ENCODE measurements at places on chromosomes 11 and 22.
A peak's percentile ranks its signal among the peaks of the same experiment; 100 is the strongest.

- DNase-seq, result no peak
These were observed 15.0 kb downstream of the RHOD start for GRCh38 chr11:67071420-67072284.

DNA sequence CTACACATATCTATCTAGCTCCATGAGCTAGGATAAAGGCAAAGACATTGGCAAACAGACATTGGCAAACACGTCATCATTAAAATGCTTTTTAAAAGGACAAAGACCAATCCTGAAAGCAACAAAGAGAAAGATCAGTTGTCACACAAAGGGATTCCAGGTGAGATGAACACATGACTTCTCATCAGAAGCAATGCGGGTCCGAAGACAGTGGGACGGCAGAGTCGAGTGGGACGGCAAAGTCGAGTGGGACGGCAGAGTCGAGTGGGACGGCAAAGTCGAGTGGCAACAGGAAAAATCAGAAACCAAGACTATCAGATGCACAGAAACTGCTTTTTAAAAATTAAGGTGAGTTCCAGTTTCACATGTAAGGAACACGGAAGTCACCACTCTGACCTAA, 609.5 kb downstream of the BRD1 start:
- no peak for DNase-seq

DNA sequence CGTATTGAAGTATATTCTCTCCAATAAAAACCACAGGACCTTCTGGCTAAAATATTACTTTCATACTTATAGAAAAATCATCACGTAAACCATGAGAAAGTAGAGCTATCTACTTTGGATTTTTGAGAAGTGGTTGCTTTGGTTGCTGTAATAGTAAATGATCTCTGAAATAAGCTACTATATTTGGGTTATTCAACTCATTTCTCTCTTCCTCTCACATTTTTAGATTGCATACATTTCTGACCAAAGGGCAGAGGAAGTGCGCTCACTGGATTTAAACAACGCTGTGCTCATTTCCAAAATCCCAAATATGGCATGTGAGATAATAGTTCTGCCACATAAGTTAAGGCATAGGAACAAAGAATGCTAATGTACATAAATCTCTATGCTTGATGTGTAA, 357.0 kb downstream of the LRRC4C start:
- no peak for DNase-seq

DNA sequence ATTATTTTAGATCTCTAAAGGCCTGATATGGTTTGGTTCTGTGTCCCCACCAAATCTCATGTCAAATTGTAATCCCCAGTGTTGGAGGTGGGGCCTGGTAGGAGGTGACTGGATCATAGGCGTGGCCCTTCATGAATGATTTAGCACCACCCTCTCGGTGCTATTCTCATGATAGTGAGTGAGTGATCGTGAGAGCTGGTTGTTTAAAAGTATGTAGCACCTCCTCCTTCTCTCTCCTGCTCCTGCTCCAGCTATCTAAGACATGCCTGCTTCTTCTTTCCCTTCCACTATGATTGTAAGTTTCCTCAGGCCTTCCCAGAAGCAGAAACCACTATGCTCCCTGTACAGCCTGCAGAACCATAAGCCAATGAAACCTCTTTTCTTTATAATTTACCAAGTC, 114.1 kb downstream of the SERGEF start:
- no peak for DNase-seq

- DNase-seq, result no peak
These were observed 31.6 kb downstream of the CPT1A start for GRCh38 chr11:68810164-68810563.

GRCh38 chr11:43376594-43376993, 17.9 kb downstream of the TTC17 start:
- DNase-seq, result no peak

DNA sequence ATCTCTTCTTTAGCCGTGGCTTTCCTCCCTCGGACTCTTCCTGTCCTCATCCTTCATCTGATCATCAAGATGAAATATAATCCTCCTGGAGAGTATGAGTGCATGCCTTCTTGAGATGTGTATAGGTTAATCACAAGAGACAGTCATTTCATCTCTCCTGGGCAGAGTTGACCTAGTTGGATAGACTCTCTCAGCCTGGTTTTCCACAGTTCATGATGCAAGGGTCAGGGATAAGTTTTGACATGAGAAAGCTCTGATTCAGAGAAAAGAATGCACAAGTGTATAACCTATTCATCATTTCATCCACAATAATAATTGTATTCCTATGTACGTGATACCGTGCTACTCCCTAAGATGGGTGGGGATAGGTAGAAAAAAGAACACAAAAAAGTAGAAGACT, 33.2 kb upstream of the CCDC90B start:
- DNase-seq, result no peak

DNA sequence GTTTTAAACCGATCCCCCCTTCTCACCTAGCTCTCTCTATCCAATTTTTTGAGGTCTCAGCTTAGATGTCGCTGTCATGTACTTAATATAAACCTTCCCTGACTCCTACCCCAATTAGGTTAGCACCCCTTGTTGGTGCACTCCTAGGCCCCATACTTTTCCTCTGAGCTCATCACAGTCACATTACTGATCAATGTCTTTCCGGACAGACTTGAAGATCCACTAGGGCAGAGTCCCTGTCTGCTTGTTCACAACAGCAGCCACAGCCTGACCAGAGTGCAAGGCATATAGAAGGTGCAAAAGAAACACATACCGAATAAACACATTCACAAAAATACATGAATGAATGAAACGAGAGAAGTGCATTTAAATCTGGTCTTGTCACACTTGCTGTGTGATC, 261.0 kb upstream of the NARS2 start:
- no peak for DNase-seq

GRCh38 chr11:63837027-63837688, 1.8 kb upstream of the MARK2 start:
- peak; percentile 33 for DNase-seq

DNA sequence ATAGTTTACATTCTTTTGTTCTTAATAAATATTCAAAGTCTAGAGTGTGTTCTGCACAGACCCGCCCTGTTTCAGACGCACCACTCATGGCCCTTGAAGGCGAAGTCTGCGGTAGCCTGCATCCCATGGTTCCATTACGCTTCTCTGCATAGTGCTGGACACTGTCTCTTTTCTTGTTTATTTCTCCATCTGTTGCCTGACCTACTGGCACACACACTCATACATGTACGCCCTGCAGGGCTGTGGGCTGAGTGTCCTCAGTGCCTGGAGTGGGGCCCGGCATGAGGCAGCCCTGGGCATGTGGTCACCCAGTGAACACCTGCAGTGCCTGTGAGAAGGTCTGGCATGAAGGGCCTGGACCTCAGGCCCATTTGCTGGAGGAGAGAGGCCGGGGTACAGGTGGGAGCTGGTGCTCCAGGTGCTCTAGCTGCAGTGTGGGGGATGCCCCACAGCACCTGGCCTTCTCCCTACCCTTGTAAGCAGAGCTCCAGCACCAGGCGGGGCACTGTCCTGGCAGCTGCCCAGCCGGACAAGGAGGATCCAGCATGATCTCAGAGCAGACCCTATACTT, 404.1 kb downstream of the TBC1D22A start:
- no peak for DNase-seq

DNA sequence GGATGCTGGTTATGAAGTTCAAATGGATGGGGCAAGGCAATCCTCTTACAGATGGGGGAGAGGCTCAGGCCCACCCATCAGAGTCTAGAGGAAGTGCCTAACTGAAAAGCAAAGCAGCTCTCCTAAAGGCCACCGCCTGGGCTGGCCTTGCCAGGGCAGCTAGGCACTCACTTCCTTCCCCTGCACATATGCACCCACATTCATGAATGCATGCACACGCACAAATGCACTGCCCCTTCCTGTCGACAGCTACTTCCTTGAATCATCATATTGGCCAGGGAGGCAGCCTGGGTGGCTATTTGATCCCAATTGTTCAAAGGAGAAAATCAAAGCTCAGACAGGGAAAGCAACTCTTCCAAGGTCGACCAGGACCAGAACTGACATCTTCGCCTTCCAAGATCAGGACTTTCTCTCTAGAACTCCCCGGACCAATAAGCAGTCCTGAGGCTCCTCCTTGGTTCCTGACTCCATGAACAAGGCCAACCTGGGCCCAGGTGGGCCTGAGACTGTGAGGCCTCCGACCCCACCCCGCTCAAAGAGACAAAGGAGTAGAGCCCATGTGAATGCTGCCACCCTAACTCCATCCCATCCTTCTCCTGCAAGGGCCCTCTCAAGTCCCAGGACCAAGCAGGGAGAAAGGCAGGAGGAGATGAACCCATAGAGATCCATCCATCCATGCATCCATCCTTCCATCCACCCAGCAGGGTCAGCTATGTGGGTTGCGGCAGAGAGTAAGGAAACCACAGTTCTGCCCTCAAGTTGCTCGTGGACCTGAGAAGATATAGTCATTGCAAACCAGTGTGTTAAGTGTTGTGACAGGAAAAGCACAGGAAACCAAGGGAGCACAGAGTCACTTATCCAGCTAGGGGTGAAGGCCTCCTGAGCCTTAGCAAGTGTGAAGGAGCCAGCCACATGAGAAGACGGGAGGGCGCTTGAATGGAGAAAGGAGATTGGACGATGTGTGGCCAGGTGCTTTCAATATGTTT, 35.4 kb upstream of the LMO1 start:
- DNase-seq, result no peak

DNA sequence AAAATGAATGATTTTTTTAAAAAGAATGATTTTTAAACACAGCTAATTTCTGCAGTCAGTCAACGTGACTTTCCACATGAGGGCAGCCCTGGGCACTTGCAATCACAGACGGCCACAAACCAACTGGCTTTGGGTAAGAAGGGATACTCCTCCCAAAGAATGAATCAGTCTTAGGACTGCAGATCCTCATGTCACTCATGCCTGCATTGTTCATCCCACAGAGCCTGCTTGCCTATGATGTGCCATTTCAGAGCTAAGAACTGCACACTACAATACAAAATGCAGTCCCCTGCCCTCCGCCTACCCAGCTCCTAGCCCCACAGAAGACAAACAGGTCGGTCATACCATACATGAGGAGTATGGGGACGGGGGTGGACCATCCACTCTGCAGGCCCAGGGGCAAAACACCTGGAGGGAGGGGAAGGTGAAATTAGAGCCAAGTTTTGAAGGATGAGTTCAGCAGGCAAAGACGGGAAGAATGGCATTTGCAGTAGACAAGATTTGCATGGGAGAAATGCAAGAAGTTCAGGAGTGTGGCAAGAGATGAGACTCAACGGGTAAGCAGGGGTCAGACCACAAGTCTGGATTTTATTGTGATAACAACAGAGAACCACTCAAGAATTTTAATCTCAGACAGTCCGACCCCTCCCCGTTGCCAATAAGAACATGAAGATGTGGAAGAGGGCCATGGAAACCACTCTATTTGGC, 24.7 kb downstream of the PACSIN2 start:
- no peak for DNase-seq

GRCh38 chr11:12963792-12964536, 45.2 kb upstream of the RASSF10 start:
- no peak for DNase-seq

- no peak for DNase-seq
These were observed 80.9 kb downstream of the TRIM29 start for GRCh38 chr11:120057028-120057330.

DNA sequence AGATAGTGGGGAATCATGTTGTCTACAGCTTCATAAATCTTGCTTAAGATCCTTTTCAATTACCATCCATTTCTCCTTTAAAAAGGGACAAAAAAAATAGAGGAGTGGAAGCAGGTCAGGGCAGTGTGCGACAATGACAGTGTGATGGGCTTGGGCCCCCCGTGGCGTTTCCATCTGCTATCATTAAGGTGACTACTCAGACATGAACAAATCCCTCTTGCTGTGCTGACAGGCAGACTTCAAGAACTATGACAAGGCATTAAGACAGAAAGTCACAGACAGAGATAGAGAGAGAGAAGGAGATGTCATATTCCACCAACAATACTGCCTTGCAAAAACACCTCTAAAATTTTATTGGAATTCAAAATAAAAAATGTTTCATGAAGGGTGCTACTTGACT, 263.2 kb downstream of the DCDC1 start:
- DNase-seq, result no peak

DNA sequence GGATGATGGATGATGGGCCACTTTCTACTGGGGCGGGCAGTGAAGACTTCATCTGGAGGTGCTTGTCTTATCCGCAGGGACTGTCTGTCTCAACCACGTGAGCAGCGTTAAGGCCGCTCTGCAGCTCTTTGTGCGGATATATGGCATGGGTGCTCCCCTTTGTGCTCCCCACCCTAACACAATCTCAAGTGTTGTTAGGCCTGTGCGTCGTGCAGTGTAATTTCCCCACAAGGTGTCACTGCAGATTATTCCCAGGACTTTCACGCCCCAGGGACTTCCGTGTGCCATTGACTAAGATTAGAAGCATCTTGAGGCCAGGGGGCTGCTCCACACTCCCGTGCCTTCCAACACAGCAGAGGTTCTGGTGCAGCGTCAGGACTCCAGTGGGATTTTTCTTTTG, 65.3 kb downstream of the TBC1D22A start:
- no peak for DNase-seq

- DNase-seq, result no peak
These were observed 15.1 kb upstream of the GLYATL1 start for GRCh38 chr11:58924230-58924629.

DNA sequence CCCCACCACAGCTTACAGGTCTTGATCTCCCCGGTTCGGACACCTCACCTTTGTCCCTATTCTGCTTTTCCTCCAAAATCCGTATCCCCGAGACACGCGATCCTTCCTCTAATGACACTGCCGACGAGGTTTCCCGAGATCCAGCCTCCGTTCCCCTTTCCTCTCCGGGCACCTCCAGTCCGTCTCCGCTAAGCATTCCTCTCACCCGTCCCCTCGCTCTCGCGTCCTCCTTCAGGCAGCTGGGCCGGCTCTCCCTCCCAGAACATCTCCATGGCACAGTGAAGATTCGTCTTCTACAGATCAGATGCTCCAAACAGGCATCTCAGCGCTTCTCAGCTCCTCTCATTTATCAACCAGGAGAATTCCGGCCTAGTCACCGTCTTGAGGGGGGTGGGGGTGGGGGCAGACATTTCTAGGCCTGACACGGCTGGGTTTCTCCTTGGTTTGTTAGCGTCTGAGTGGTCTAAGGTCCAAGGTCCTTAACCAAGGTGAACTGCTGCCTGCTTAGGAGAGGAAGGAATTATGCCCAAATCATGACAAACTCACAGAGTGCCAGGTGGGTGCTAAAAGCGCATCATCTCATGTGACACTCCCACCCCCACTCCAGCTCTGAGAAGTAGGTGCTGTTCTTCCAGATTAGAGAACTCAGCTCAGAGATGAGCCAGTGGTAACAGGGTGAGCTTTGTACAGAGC, at the start of gene SPTBN2:
SPTBN2 (minus strand) TSS at position 524 of the 693 bp plus-strand sequence. CDS start 7,976 bp downstream, outside the sequence.
- DNase-seq, result no peak

DNA sequence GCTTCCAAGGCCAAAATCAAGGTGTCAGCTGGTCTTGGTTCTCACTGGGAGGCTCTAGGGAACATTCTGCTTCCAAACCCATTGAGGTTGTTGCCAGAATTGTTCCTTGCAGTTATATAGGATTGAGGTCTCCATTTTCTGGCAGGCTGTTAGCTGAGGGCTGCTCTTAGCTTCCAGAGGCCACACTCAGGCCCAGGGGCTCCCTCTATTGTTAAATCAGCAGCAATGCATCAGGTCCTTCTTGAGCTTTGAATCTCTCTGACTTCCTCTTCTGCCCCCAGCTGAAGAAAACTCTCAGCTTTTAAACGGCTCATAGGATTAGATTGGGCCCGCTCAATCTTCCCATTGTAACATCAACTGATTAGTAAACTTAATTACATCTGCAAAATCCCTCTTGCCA, 39.3 kb upstream of the BSX start:
- peak; percentile 47 for DNase-seq
